ENCODE measurements at places on chromosomes 5 and 9.

- no peak for DNase-seq
Observed at GRCh38 chr5:9297134-9297533, 248.7 kb downstream of the SEMA5A start.

DNA sequence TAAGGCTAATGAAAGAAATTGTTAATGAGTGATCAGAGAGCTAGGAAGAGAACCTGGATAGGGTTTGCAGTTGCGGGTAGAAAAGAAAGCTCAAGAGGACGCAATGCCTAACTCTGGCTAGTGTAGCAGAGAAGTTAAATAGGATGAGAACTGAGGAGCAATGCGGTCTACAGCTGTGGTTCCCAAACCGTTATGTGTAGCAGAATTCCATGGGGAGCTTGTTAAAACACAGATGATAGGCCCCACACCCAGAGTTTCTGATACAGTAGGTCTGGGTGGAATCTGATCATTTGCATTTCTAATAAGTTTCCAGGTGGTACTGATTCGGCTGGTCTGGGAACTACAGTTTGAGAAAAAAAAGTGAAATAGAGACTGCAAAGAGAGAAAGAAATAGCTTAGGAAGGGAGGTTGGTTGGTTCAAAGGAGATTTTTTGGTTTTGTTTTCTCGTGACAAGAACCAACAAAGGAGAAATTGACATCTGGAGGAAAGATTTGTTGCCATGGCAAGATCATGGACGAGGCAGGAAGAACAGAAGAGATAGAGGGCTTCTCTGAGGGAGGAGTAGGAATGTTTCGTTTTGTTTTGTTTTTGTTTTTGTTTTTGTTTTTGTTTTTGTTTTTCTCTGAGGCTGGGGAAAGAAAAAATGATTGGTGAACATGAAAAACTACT, 276.1 kb downstream of the ARRDC3 start:
- no peak for DNase-seq

DNA sequence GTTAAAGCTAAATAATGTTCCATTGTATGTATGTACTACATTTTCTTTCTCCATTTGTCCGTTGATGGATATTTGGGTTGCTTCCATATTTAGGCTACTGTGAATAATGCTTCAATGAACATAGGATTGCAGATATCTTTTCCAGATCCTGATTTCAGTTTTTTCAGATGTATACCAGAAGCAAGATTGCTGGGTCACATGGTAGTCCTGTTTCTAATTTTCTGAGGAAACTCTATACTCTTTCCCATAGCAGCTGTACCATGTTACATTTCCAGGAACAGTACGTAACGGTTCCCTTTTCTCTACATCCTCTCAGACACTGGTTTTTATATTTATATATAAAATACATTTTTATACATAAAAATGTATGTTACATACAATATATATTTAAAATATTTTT, 121.8 kb downstream of the GCNT1 start:
- no peak for DNase-seq

GRCh38 chr9:109251080-109251775, 69.6 kb downstream of the EPB41L4B start:
- no peak for DNase-seq

DNA sequence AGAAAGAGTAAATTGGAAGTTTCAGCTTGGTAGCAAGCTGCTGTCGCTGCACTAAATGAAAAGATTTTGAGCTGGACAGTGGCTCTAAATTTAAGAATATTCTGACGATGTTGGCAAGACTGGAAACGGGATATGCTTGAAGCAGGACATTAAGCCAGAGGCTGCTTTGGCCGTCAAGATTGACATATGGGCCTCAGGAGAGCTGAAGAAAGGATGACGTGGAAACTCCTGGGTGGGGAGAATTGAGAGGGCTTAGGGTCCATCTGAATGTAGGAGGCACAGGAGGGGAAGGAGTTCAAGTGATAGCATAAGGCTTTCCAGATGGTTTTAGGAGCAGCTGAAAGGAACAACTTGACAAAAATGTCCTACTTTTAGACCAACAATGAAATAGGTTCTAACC, 108.9 kb downstream of the PAPPA start:
- no peak for DNase-seq

DNA sequence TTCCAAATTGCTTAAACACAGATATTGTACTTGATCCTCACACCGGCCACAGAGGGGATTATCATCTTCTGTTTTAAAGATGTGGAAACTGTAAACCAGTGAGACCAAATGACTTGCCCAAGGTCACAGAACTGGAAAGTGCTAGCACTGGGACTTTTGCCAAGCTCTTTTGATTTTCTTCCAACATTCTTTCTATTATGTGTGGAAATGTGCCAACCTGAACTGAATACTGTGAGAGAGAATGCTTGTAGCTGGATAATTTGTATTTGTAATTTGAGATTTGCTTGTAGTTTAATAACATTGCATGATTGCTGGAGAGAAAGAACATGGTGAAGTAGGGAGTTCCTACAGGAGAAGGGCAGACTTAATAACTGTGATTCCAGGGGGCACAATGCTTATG, 977.9 kb upstream of the NUDT12 start:
- DNase-seq: no peak

DNA sequence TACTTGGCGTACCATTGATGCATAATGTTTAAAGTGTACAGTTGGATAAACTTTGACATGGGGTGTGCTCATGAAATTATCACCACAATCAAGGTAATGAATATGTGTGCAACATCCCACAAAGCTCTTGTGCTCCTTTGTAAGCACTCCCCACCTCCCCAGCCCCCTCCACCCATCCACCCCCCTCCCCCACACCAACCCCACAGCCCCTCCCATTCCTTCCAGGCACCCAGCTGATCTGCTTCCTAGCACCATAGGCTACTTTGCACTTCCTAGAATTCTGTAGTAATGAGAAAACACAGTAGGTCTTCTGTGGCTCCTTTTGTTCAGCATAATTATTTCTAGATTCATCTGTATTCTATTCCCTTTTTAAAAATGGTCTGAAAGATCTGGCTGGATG, 24.5 kb downstream of the FGD3 start:
- no peak for DNase-seq

DNA sequence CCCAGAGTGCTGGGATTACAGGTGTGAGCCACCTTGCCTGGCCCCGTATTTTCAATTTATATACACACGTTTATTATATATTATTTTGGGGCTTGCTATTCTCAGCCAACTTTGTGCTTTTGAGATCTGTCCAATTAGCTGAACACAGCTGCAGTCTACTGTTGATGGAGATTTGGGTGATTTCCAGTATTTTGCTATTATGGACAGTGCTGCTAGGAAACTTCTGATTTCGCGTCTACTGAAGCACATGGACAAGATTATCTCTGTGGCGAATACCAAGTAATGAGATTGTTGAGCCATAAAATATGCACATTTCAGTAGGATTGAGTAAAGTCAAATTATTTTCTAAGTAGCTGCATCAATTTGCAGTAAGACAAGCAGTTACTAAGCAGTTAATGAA, 1731.2 kb upstream of the CDH6 start:
- no peak for DNase-seq

- DNase-seq: no peak
Observed at GRCh38 chr5:138668451-138669380, 84.5 kb upstream of the CTNNA1 start.
